ENCODE measurements at places on chromosomes 11 and 22.

DNA sequence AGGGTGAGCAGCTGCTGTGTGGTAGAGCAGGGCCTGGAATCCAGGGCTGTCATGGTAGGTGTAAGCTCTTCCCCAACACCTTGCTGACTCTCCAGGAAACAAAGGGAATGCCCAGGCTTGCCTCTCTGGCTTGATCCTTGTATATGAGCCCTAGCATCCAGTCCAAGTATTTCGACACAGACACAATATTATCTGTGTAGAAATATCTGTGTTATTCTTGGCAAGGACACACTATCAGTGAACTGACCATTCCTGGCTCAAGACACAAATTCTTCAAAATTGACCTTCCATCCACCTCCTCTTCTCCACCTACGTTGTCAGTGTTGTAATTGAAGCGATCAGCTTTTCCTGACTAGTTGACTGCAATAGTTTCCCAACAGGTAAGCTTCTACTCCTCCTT, 312.0 kb upstream of the NARS2 start:
- DNase-seq: peak; percentile 18

GRCh38 chr11:72705442-72706365, 31.5 kb upstream of the PDE2A start:
- no peak for DNase-seq

GRCh38 chr11:114110952-114111947, 51.7 kb downstream of the ZBTB16 start:
- DNase-seq: peak; percentile 63

DNA sequence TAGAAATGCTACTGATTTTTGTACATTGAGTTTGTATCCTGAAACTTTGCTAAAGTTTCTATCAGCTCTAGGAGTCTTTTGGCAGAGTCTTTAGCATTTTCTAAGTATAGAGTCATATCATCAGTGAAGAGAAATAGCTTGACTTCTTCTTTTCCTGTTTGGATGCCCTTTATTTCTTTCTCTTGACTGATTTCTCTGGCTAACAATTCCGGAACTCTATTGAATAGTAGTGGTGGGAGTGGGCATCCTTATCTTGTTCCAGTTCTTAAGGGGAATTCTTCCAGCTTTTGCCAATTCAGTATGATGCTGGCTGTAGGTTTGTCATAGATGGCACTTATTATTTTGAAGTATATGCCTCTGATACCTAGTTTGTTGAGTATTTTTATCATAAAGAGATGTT, 197.7 kb downstream of the AASDHPPT start:
- DNase-seq: no peak

GRCh38 chr11:46239801-46240061, 37.7 kb upstream of the CREB3L1 start:
- DNase-seq: no peak

- peak; percentile 51 for DNase-seq
Observed at GRCh38 chr11:1763796-1764661, at the start of gene CTSD. TSS of gene CTSD (minus strand) at chr11:1763927. CDS start at chr11:1763859, 68 bp downstream.

GRCh38 chr11:33025339-33025722, 9.7 kb downstream of the DEPDC7 start:
- DNase-seq: no peak

- no peak for DNase-seq
Observed at GRCh38 chr11:71266114-71266833, 13.9 kb upstream of the SHANK2 start.

DNA sequence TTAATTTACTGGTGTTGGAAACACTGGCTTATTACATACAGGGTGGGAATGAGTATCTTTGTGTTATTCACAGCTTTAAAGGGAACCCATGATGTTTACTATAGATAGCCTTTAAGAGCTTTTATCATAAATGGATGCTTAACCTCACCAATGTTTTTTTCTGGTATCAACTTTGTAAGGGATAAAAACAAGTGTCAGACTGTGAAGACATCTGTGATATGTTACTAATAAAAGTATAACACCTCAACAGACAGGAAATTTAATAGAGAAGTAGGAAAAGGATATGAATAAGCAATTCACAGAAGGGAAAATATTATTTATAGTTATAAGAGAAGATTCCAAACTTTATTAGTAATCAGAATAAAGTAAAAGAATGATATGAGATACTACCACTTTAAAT, 46.3 kb downstream of the ACAT1 start:
- no peak for DNase-seq

- no peak for DNase-seq
Observed at GRCh38 chr22:19105867-19106802, 16.1 kb downstream of the DGCR2 start.

DNA sequence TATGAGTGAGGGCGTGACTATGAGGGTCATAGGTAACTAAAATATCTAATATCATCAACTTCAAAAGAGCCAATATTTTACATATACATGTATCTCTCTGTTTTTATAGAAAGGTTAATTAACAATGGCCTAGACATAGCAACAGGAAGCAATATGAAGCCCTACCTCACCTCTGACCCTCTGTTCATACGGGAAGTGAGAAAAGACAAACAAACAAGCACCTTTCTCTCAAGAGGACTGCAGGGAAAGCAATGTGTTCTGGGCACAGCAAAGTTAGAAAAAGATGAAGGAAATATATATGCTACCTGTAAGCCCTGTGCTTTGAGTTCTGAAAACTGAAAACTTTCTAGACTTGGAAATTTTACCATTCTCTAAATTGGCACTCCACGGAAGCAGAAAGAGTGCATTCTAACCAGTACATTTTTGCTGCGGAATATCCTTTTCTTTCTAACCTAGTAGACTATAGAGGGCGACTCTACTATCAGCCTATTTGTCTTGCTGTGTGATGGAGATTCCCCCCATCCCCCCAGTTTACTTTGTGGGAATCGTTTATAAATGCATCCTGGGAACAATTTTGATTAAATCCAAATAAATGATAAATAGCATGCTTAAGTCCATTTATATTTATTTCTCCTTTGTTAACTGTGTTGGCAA, 830.4 kb upstream of the FAT3 start:
- DNase-seq: no peak

DNA sequence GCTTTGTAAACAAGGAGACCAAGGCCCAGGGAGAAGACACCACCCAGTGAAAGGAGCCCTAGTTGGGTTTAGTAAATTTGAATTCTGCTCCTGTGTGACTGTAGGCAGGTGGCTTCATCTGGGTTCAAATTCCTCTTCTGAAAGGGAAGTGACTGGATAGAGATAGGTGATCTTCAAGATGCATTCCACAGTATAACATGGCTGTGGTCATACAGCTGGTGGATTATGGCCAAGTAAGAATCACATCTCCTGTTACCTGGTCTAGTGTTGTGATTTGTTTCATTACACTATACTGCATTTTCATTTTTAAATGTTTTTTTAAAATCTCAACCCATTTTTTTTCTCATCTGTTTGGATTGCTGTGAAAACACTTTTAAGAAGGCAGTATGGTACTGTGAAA, 58.0 kb upstream of the PICALM start:
- no peak for DNase-seq

GRCh38 chr11:70667767-70668166, 269.4 kb downstream of the CTTN start:
- DNase-seq: no peak

DNA sequence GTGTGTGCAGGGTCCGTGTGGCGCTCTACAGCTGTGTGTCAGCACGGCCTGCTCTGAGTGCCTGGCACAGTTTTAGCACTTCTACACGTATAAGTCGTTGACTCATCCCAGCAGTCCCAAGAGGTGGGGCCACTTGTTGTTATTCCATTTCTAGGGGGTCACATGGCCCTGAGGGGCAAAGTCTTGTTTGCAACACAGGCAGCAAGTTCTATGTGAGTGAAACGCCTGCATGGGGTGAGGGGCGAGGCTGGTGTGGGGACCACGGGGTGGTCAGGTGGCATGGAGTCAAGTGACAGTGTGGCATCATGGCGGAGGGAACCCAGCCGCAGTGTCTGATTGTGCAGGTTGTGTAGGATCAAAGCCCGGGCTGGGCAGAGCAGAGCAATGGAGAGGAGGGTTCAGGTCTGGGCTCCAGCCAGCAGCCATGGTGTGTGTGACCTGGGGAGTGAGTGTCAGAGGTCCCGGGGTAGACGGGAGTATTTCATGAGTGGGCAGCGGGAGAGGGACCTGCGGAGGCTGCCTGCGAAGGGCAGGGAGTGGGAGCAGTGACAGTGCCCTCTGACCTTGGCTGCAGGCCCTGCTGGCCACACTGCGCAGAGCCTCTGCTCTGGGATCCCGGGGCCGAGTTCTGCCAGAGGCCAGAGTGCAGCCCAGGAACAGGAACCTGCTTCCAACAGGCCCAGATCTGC, 27.9 kb downstream of the SHANK3 start:
- no peak for DNase-seq

GRCh38 chr11:84855508-84856245, 771.5 kb downstream of the DLG2 start:
- peak; percentile 5 for DNase-seq

DNA sequence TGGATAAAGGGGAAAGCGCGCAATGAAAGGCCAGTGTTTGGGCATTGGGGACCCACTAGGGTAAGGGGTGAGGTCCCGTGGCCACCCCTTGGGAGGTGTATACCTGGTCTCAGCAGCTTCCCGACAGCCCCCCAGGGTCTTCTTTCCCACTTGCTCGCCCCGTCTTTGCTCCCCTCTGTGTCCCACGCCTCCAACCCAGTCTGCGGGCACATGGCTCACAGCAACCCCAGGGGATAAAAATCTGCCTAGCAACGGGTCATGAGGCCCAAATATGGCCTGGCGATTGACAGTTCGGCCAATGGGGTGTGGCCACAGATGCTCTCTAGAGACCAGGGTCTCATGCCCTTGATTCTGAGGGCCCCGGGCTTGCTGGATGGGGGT, 41.6 kb downstream of the AHNAK start:
- no peak for DNase-seq

- DNase-seq: no peak
Observed at GRCh38 chr11:119025978-119026766, 4.5 kb downstream of the SLC37A4 start.

- DNase-seq: no peak
Observed at GRCh38 chr11:32884770-32885384, 7.7 kb upstream of the QSER1 start.

DNA sequence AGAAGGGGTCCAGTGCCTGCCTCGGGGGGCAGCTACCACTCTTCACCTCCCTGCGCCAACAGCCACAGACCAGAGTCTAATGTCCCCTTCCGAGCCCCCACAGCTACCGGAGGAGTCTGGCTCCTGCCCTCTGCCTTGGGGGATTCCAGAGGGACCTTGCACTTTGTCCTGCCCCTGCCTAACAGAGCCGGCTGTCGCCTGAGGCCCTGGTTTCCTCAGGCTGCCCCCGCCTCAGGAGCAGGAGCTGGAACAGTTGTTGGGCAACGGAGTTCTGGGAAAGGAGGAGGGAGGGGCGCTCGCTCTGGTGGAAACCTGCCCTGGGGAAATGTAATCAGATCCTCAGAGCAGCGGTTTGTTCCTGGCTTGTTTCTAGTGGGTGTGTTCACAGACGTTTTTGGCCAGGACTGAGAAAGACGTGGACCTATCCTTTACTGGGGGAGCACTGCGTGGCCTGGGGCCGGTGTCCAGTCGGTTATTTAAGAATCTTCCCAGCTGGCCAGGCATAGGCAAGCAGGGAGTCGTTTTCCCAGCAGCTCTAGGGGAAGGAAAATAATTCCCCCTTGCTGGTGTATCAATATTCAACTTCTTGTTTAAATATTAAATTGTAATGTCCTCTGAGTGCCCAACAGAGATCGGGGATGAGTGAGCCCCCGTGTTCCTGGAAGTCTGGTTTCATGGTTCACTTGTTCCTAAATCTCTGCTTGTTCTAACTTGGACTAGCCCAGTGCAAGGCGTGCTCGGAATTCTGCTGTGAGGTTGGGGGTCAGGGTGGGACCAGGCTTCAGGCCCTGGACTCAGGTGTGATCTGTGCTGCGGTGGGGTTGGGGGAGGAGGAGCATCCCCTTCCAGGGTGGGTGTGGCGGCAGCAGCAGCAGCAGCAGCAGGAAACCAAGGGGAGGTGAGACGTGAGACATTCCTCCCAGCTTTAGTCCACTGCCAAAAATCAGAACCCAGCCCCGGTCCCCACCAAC, 32.1 kb downstream of the A4GALT start:
- peak; percentile 97 for DNase-seq

DNA sequence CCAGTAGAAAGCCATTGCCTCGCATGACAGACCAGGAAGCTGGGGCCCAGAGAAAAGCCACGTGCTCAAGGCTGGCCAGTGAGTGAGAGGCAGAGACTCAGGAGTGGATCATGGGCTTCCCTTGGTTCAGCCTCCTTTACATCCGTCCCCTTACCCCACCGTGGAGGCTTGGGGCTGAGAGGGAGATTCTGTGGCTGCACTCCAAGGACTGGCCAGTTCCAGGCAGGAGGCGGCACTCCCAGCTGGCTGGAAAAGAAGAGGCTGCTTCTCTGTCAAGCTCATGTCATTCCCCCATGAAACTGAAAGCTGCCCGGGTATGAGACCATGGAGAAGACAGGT, 6.6 kb upstream of the ASCL2 start:
- no peak for DNase-seq

GRCh38 chr11:131686836-131687235, 316.4 kb downstream of the NTM start:
- DNase-seq: no peak

DNA sequence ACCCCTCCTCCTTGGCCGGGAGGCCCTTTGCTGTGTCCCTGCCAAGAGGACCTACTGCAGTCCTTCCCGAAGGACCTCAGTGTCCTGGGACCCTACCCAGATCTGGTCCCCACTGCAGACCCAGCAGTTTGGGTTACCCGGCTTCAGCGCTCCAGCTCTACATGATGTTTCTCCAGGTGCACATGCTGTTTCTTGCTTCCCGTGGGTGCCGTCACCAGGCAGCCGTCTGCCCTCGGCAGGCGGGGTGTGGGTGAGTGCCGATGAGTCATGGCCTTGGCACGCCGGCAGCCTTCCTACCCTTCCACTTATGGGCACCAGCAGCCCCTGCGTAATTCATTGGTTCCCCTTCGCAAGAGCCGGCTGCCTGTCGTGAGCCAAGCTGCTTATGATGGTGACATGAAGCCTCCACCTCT, 101.8 kb downstream of the BCR start:
- DNase-seq: peak; percentile 13

- DNase-seq: peak; percentile 32
Observed at GRCh38 chr22:39117585-39118191, 20.6 kb downstream of the APOBEC3H start.

DNA sequence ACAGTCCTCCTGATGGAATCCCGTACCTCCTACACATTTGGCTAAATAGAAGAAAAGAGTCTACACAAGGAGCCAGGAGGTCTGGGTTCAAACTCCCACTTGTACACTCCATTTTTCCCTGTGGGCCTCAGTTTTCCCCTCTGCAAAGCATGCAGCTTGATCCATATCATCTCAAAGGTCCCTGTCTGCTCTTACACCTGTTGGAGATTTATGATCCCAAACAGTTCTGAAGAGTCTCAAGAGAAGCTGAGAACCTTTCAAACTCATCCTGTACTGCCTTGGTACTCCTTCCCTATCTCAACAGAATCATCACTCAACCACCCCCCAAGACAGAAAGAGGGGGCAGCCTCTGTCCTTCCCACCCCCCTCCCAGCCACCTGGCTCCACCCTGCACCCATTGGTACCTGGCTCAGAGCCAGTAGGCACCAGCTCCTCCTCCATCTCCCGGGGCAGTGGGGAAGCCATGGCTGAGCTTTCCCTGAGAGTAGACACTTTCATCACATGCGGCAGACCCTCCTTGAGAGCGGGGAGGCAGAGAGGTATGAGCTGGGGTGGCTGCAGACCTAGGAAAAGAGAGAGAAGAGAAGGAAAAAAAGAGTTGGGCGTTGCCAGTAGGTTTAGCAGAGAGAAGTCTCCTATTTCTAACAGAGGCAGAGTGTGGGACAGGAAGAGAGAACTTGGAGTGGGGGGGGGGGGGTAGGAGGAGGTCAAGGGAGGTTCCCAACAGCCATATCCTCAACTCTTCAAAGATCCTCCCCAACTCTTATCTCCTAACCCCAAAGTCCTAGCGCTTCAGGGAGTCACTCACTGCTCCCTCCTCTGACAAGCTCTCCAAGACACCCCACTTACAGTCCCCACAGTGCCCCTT, 3.1 kb downstream of the TNKS1BP1 start:
- DNase-seq: no peak

GRCh38 chr11:12889243-12889642, 119.9 kb upstream of the RASSF10 start:
- DNase-seq: peak; percentile 43

Data from fibroblast of the conjunctiva (primary cell).